ENCODE measurements at places on chromosomes 3 and 15. TPM values are rescaled to one million over a fixed set of nuclear protein-coding genes. Genes with fewer than 3 reads are reported as not detected.
A peak's percentile ranks its signal among the peaks of the same experiment; 100 is the strongest.

GRCh38 chr15:41568350-41569017, 9.5 kb downstream of the TYRO3 start:
- H3K27me3 ChIP-seq, result peaks cover 5% of the 10 kb centered on the region
- H3K4me1 ChIP-seq, result no peaks in the 10 kb centered on the region
- H3K4me3 ChIP-seq, result no peak overlapping the region
- DNase-seq, result no peak
- H3K27ac ChIP-seq, result no peak overlapping the region
- no peaks in the 10 kb centered on the region for H3K36me3 ChIP-seq

GRCh38 chr3:46660543-46661523, 32.6 kb downstream of the ALS2CL start:
- H3K27ac ChIP-seq, result no peak overlapping the region
- H3K36me3 ChIP-seq, result no peaks in the 10 kb centered on the region
- H3K4me3 ChIP-seq, result no peak overlapping the region
- DNase-seq, result peak; percentile 15

Gene NDN
- total RNA-seq, result 5.1 TPM

- no peaks in the 10 kb centered on the region for H3K27me3 ChIP-seq
- no peak overlapping the region for H3K4me3 ChIP-seq
- no peaks in the 10 kb centered on the region for H3K36me3 ChIP-seq
- H3K27ac ChIP-seq, result no peak overlapping the region
These were observed 81.8 kb downstream of the CHRNA7 start for GRCh38 chr15:32112101-32112500.

GRCh38 chr3:138051947-138052802, 42.2 kb downstream of the CLDN18 start:
- no peak overlapping the region for H3K27ac ChIP-seq
- no peaks in the 10 kb centered on the region for H3K4me1 ChIP-seq
- no peak overlapping the region for H3K4me3 ChIP-seq
- H3K27me3 ChIP-seq, result peaks cover 15% of the 10 kb centered on the region
- H3K36me3 ChIP-seq, result no peaks in the 10 kb centered on the region

DNA sequence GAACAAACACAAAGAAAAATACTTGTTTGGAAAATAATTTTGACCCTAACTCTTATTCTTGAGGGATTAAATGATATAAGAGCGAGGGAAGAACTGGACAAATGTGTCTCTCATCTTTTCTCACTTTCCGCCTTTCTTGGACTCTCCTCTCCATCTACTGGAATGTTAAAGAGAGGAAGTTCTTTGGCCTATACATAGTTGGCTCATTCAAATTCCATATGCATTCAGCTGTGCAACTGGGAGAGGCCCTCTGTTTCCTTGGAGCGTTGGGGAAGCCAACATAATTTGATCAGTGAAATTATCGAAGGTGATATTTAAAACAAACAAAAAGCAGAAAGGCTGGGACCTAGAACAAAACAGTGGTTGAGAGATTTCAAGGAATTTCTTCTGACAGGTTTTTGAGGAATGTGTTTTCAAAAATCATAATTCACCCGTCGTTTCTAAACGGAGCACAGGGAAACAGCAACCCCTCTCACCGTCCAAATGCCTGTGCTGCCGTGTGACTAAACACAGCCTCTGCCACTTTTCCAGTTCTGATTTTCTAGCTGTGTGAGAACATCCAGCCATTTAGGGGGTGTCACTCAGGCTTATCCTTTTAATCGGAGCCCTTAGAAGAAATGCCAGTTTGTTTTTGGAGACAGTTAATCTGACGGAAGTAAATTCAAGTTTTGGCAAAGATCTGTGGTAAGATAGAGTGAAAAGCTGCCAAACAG, 489.9 kb downstream of the SOX2 start:
- DNase-seq, result no peak
- no peaks in the 10 kb centered on the region for H3K27me3 ChIP-seq
- no peak overlapping the region for H3K4me3 ChIP-seq
- no peaks in the 10 kb centered on the region for H3K36me3 ChIP-seq

GRCh38 chr15:91694131-91694830, 159.2 kb upstream of the SLCO3A1 start:
- no peak overlapping the region for H3K4me3 ChIP-seq
- H3K27me3 ChIP-seq, result peaks cover 9% of the 10 kb centered on the region
- DNase-seq, result no peak

DNA sequence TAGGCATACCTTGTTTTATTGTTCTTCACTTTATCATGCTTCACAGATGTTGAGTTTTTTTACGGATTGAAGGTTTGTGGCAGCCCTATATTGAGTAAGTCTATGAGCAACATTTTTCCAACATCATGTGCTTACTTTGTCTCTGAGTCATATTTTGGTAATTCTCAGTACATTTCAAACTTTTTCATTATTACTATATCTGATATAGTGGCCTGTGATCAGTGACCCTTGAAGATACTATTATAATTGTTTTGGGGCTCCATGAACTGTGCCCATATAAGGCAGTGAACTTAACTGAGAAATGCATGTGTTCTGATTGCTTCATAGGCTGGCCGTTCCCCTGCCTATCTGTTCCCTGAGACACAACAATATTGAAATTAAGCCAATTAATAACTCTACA, 42.8 kb upstream of the NSMCE3 start:
- H3K4me3 ChIP-seq, result no peak overlapping the region
- no peaks in the 10 kb centered on the region for H3K27me3 ChIP-seq
- H3K4me1 ChIP-seq, result no peaks in the 10 kb centered on the region
- no peak overlapping the region for H3K27ac ChIP-seq
- no peak for DNase-seq

DNA sequence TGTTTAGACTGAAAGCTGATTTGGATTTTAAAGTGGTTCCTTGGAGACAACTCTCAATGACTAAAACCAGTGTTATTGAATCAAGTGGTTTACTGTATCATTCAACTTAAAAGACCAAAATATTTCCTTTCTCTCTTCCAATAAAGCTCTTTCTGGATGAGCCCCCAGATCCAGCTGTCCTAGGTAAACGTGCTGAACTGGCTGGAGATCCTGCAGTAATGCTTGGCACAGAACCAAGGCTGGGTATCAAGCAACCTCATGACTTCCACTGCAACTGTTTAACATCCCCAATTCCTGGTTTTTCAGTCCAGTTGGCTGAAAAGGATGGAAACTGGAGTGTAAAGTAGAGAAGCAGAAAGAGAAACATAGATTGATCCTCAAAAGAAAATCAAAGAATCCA, 28.9 kb downstream of the SEC22C start:
- DNase-seq, result no peak
- H3K27me3 ChIP-seq, result no peaks in the 10 kb centered on the region
- H3K4me1 ChIP-seq, result peaks cover 25% of the 10 kb centered on the region
- no peak overlapping the region for H3K27ac ChIP-seq
- H3K36me3 ChIP-seq, result peaks cover 54% of the 10 kb centered on the region
- no peak overlapping the region for H3K4me3 ChIP-seq

DNA sequence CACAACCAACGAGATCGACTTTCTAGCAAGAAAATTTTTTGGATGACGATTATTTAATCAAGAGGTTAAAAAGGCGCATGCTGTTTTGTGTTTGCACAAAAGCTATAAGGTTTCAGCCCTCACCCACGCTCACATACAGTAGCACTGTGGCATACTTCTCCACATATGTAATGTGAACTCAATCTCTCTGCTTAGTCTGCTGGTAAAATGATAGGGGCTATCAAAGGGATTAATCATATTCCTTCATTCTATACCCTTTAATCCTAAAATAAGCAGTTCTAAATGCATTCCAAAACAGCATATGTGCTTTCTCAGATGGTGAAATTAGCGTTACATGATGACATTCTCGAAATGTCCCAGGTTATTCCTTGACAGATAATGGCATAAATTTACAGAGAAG, 196.9 kb upstream of the PRICKLE2 start:
- H3K4me1 ChIP-seq, result no peaks in the 10 kb centered on the region
- no peaks in the 10 kb centered on the region for H3K36me3 ChIP-seq
- peaks cover 2% of the 10 kb centered on the region for H3K27me3 ChIP-seq
- no peak overlapping the region for H3K27ac ChIP-seq
- DNase-seq, result no peak
- no peak overlapping the region for H3K4me3 ChIP-seq

Gene ZBTB20
- total RNA-seq, result 8.1 TPM

DNA sequence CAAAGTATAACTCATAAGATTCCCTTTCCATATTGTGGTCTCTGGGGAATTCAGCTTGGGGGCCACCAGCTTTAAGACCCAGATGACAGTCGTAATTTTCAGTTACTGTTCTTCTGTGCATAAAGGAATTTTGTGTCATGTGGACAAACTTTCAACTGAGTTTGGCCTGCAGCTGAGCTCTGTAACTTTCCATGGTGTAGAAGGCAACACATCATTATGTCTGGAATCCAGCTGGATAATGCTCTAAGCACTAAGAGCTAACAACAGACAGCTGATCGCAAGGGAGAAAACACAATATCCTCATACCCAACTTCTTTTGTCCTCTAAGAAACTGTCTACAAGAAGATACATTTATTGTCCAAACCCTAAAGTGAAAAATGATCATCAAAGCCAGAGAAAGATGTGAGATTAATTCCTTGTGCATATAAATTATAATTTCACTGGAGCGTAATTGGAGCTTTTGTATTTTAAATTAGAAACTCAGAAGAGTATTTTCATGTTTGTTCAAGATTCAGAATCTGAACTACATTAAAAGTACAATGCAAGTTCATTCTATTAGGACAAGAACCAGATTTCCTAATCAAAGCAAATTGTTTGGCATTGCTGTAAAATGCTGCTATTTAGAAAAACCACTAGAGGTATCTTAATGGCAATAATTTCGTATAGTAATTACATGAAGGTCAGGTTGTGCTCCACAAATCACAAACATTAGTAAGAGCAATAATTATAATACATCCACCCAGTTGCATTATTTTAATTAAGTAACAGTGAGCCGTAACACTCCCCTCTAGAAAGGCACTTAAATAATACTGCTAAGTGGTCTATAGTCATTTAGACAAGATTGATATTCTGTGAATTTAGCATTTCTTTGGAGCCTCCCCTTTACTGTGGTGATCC, 218.8 kb downstream of the ATP8B4 start:
- H3K4me1 ChIP-seq, result no peaks in the 10 kb centered on the region
- H3K27me3 ChIP-seq, result peaks cover 3% of the 10 kb centered on the region
- H3K27ac ChIP-seq, result no peak overlapping the region
- H3K36me3 ChIP-seq, result peaks cover 42% of the 10 kb centered on the region
- DNase-seq, result no peak

- H3K36me3 ChIP-seq, result peaks cover 20% of the 10 kb centered on the region
- H3K27me3 ChIP-seq, result no peaks in the 10 kb centered on the region
- DNase-seq, result no peak
- no peak overlapping the region for H3K27ac ChIP-seq
These were observed 61.2 kb downstream of the LYSMD4 start for GRCh38 chr15:99671926-99672635.

Gene FOXL2
- not detected for total RNA-seq

GRCh38 chr3:25665315-25666280, 891 bp upstream of the TOP2B start:
- H3K4me3 ChIP-seq, result peak overlapping the region; percentile 88
- H3K27ac ChIP-seq, result peak overlapping the region; percentile 96
- no peaks in the 10 kb centered on the region for H3K27me3 ChIP-seq

Gene ARNT2
- not detected for total RNA-seq

GRCh38 chr3:29759411-29760225, 478.7 kb downstream of the RBMS3 start:
- no peak for DNase-seq
- peaks cover 2% of the 10 kb centered on the region for H3K27me3 ChIP-seq
- no peak overlapping the region for H3K27ac ChIP-seq
- no peak overlapping the region for H3K4me3 ChIP-seq
- no peaks in the 10 kb centered on the region for H3K4me1 ChIP-seq

GRCh38 chr15:70466895-70467529, 296.3 kb downstream of the UACA start:
- DNase-seq, result peak; percentile 75
- H3K36me3 ChIP-seq, result no peaks in the 10 kb centered on the region
- H3K4me1 ChIP-seq, result peaks cover 7% of the 10 kb centered on the region
- no peak overlapping the region for H3K27ac ChIP-seq
- H3K27me3 ChIP-seq, result peaks cover 76% of the 10 kb centered on the region
- H3K4me3 ChIP-seq, result no peak overlapping the region
